ENCODE measurements at places on chromosomes 16 and 17.

DNA sequence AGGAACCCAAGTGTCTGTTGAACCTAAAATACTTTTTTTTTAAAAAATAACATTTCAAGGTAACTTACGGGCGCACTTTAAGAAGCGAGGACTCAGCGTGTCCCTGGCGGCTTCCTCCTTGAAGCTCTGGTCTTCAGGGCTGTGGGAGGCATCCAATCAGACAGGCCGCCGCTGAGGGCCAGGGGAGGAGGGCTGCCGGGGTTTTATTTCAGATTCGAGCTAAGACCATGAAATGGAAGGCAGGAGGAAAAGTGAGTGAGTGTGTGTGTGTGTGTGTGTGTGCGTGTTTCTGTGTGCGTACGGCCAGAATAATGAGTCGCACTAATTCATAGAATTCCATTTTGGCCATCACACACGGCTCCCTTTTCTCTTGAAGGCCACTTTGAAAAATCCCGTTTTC is 41.1 kb downstream of the C16orf78 start:
- DNase-seq = no peak

- DNase-seq = no peak
These were observed 36.1 kb downstream of the B4GALNT2 start for GRCh38 chr17:49168706-49169105.

DNA sequence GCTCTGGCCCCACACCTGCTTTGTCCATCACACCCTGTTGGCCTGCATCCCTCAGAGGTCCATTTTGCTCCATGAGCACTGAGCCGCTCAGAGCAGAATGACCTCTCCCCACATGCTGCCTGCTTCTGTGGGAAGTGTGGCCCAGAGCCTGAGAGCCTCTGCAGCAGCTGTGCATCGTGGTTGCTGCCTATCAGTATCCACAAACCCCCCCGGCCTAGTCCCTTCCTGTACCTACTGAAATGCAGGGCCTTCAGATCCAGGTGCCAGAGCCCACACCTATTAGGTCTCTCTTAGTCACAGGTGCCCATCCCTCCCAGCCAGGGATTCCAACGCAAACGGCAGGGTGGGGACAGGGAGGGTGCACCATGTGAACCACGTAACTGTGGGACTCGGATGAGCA is 16.6 kb upstream of the TRPV3 start:
- DNase-seq = no peak

DNA sequence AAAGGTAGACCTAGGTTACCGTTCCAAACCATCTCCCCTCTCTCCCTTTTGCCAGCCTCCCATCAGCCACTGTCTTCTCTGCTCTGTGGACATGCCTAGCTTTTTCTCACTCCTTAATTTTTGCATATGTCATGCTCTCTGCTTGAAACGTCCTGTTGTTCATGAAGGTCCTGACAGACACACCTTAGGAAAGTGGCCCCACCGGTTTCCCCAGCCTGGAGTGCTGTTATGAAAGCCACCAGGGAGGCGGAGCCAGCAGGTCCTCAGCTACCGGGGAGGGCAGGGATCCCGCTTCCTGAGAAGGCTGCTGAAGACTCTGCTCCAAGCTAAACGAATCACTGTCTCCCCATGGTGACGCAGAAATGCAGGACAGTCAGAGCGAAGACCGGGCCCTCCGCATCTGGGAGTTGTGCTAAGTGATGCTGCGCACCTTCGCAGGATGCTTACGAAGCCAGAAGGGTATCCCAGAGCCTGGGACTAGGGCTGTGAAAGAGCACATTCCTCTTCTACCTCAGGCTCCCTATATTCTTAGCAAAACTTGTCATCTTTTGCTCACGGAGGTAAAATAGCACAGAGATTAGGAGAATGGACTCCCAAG is 2.3 kb upstream of the SLC16A11 start:
- DNase-seq = no peak

GRCh38 chr17:8062807-8063483 is 24.1 kb downstream of the ALOX15B start:
- no peak for DNase-seq

- peak; percentile 79 for DNase-seq
These were observed 3.7 kb upstream of the ATP1B2 start for GRCh38 chr17:7647018-7647417.

GRCh38 chr16:3071655-3072054 is 6.2 kb downstream of the IL32 start:
- DNase-seq = no peak

DNA sequence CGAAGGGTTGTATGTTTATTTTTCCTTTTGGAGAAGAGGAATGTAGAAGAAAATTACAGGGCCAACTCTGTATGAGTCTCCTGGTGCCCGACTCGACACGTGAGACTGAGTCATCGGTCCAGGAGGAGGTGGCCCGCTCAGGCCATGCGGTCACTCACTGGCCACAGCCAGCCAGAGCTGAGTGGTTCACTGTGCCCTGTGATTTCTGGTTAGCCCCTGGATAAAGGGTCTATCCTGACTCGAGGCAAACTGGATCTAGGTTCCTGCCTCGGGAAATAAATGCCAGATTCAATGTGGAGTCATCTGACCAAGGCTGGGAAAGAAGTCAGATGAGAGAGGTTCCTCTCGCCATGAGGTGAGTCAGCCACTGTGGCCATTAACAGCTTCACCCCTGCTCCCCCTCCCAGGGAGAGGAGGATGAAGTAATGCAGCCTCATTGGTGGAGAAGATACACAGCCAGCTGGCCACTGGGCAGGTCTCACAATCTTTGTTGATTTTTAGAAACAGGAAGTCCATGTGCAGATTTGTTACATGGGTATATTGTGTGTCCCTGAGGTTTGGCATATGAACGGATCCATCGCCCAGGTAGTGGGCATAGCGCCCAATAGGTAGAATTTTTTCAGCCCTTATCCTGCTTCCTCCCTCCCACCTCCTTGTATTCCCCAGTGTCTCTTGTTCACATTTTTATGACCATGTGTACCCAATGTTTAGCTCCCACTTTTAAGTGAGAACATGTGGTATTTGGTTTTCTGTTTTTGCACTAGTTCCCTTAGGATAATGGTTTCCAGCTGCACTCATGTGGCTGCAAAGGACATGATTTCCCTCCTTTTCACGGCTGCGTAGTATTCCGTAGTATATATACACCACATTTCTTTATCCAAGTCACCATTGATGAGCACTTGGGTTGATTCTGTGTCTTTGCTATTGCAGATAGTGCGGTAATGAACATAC is 21.7 kb upstream of the USP36 start:
- peak; percentile 97 for DNase-seq

GRCh38 chr16:22369221-22369811 is 5.1 kb downstream of the CDR2 start:
- peak; percentile 48 for DNase-seq

DNA sequence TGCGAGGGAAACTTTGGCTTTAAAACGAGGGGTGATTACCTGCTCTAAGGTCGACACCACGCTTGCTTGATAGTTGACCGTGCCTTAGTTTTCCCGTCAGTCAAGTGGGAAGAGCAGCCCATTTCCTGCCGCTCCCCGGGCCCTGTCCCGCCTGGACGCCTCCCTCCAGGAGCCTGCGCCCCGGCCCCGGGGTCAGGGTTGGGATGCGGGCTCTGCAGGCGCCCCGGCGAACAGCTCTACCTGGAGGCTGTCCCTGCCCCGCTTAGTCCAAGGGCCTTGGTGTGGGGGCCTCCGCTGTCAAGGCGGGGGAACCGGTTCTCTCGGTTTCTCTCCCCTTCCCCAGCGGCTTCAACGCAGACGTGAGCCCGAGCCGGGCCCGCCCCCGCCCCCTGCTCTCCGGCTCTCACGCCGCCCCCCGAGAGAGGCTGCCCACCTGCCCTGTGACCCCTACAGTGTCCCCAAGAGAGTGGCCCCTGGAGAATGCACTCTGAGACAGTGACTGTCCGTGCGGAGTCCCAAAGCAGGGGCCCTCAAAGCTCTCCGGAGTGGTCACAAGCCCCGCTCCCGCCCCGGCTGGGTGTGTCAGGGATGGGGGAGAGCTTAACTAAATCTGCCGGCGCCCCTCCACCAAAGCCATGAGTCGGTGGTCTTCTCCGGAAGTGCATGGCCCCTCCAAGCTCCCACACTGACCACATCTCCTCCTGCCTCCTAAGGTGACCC is 117.4 kb upstream of the SMURF2 start:
- no peak for DNase-seq

DNA sequence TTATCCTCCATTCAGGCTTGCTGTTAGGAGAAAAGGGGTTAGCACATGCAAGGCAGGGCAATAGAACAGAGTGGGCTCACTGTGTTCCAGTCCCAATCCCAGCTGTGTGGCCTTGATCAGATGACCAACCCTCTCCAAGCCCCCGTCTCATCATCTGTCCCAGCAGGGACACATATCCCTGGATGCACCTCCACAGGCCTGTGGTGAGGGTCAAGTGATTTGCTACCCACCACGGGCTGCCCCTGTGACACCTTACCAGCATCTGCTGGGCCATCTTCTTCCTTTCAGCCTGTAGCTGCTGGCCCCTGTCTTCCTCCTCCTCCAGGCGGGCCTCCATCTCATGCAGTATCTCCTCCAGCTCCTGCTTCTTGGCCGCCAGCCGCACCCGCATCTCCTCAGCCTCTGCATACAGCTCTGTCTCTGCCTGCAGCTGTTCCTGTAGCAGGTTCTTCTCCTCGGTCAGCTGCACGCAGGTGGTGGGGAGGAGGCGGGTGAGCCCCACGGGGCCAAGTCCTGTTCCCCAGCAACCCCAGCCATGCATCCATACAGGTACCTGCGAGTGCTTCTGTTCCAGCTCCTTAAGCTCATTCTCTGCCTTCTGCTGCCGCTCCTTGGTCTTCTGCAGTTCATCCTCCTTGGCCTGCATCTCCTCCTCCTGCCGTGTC is 91.3 kb downstream of the NDE1 start:
- no peak for DNase-seq

- peak; percentile 81 for DNase-seq
These were observed 23.6 kb upstream of the FZD2 start for GRCh38 chr17:44533533-44534246.

DNA sequence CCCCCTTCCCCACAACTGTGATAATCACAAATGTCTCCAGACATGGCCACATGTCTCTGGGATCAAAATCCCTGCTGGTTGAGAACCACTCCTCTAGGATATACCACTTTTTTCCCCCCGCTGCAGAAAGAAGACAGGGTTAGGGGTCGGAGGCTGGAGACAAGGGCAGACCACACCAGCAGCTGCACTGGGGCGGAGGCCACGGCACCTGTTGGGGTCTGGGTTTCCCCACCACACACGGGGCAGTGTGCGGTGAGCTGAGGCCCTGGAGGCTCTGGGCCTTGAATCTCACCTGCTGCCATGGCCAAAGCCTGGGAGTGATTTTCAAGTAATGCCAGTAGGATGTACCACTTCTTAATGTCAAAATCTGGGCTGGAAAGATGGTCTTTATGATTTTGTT is 320.5 kb downstream of the SNX29 start:
- no peak for DNase-seq

- peak; percentile 70 for DNase-seq
These were observed 28.1 kb upstream of the NOL11 start for GRCh38 chr17:67689534-67690177.

GRCh38 chr16:67936880-67937605 is 393 bp upstream of the PSMB10 start:
- DNase-seq = peak; percentile 96

DNA sequence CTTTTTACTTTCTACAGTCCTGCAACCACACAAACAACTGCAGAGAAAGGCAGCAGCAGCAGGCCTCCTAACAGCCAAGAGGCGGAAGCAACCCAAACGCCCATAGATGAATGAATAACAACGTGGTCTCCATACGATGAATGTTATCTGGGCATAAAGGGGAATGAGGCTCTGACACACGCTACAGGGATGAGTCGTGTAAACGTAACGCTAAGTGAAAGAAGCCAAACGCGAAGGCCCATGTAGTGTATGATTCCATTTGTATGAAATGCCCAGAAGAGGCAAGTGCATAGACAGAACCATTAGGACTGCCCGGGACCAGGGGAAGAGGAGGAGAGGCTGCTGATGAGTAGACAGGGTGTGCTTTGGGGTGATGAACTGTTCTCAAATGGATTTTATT is 94.8 kb upstream of the DNAH17 start:
- DNase-seq = no peak

GRCh38 chr16:11781773-11782172 is 15.3 kb downstream of the ZC3H7A start:
- no peak for DNase-seq

- DNase-seq = no peak
These were observed 948 bp downstream of the LUC7L start for GRCh38 chr16:228151-228851.

DNA sequence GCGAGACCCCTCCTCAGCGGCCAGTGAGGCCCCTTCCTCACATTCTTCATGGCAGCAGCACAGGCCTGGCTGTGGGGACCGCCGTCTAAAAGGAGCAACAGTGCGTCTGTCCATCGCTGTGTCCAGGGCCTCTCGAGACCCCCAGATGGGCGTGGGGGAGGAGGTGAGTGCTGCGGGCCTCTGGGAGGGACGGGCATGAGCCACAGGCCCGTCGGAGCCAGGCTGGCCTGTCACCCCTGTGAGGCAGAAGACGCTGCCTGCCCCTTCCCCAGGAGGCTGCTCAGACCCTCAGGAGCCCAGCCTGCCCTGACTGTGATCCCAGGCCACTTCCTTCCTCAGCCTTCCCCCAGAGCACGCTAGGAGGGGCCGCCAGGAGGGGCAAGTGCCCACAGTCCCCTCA is 2.1 kb upstream of the PYCR1 start:
- DNase-seq = no peak

- DNase-seq = no peak
These were observed 687.3 kb downstream of the CDH11 start for GRCh38 chr16:64434526-64435069.

GRCh38 chr17:67671493-67671892 is 46.2 kb upstream of the NOL11 start:
- no peak for DNase-seq

DNA sequence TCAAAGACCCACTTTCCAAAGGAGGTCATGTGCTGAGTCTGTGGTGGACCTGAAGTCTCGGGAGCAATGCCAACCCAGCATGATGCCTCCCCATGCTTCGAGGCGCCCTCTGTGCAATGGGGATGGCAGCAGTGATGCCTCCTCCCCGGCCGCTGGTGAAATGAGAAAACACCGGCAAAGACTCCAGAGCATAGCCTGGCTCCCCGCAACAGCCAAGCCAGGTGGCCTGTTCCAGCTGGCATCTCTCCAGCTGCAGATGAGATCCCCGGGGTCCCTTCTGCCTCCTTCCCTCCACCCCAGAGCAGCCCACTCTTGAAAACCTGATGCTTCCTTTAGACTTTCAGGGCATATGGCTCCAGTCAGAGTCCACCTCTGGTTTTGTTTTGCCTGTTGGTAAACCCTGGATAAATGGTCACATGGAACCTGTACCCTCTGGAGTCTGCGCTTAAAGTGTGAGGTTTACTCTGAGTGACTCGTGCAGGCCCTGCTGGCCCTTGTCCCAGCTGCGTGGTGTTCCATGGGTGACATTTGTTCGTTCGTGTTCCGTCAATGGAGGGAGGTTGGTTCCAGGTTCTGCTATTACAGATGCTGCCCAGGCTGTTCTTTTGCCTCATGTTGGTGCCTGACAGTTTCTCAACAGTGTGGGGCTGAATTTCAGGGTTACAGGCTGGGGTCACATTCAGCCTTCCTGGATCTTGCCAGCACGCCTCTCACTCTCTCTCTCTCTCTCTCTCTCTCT is 181.8 kb upstream of the CIBAR2 start:
- DNase-seq = no peak

DNA sequence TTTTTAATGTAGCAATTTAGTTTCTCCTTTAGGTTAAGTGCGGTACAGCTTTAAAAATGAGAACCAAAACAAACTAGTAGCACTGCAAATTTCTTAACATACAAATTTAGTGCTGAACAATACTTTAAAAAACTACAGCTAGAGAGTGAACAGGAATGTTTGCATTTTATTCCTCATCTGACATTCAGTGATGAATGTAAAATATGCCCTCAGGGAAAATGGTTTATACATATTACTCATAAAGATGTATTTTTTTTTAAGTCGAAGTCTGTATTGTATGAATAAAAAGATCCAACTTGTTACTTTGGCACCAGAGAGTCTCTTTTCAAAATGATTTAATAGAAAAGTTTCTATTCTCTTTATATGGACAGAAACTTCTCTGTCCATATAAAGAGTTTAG is 96.8 kb downstream of the BRIP1 start:
- DNase-seq = no peak
